ENCODE measurements at places on chromosomes 13 and 19. TPM values are rescaled to one million over a fixed set of nuclear protein-coding genes. Genes with fewer than 3 reads are reported as not detected.

The KLK15 gene
- not detected for total RNA-seq

The LINGO3 gene
- 0.22 TPM for total RNA-seq

The NKG7 gene
- 1.8 TPM for total RNA-seq

The PVR gene
- total RNA-seq: 0.37 TPM

The LHB gene
- not detected for total RNA-seq

The OVOL3 gene
- not detected for total RNA-seq

The CYSLTR2 gene
- 4.5 TPM for total RNA-seq

The WTIP gene
- total RNA-seq: 0.27 TPM

The AP1M2 gene
- not detected for total RNA-seq

The LILRA6 gene
- total RNA-seq: not detected
